ENCODE measurements at places on chromosomes 4 and X.
A peak's percentile ranks its signal among the peaks of the same experiment; 100 is the strongest.

DNA sequence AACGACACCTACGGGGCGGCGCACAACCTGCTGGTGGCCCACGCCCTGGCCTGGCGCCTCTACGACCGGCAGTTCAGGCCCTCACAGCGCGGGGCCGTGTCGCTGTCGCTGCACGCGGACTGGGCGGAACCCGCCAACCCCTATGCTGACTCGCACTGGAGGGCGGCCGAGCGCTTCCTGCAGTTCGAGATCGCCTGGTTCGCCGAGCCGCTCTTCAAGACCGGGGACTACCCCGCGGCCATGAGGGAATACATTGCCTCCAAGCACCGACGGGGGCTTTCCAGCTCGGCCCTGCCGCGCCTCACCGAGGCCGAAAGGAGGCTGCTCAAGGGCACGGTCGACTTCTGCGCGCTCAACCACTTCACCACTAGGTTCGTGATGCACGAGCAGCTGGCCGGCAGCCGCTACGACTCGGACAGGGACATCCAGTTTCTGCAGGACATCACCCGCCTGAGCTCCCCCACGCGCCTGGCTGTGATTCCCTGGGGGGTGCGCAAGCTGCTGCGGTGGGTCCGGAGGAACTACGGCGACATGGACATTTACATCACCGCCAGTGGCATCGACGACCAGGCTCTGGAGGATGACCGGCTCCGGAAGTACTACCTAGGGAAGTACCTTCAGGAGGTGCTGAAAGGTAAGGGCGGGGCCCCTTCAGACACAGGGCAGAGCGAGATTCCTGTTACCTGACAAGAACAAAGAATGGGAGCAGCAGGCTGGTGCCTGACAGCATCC, 11.7 kb downstream of the RPL9 start:
- H3K4me1 ChIP-seq, result no peaks in the 10 kb centered on the region
- H3K27ac ChIP-seq, result no peak overlapping the region

- no peak overlapping the region for H3K27ac ChIP-seq
- peaks cover 10% of the 10 kb centered on the region for H3K36me3 ChIP-seq
- no peaks in the 10 kb centered on the region for H3K4me1 ChIP-seq
- no peaks in the 10 kb centered on the region for H3K27me3 ChIP-seq
- H3K4me3 ChIP-seq, result no peak overlapping the region
Measured at GRCh38 chr4:39287223-39287622, 78.9 kb downstream of the RFC1 start.

DNA sequence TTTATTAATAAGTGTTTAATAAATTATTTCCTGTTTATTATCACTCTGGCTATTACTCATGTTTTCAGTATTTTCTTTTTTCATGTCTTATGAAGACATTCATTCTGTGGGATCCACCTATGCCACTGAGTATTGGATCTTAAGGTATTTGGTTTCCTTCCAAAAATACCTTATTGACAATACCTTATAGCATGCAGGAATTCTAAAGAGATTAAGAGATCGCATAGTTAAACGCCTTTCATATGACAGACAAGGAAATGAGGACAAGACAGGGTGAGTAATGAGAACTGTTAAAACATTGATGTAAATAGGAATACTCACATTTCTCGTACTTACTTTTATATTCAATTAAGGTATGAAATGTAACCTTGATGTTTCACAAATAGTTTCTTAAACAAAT, 38.2 kb upstream of the TMPRSS11B start:
- no peaks in the 10 kb centered on the region for H3K27me3 ChIP-seq
- no peak overlapping the region for H3K27ac ChIP-seq
- peak; percentile 78 for DNase-seq
- H3K36me3 ChIP-seq, result no peaks in the 10 kb centered on the region
- H3K4me3 ChIP-seq, result no peak overlapping the region

- DNase-seq, result peak; percentile 89
- H3K4me3 ChIP-seq, result no peak overlapping the region
- H3K27me3 ChIP-seq, result no peaks in the 10 kb centered on the region
- H3K36me3 ChIP-seq, result no peaks in the 10 kb centered on the region
- no peaks in the 10 kb centered on the region for H3K4me1 ChIP-seq
Measured at GRCh38 chrX:134520860-134521390, 61.0 kb downstream of the HPRT1 start.

GRCh38 chr4:173174594-173175012, 6.0 kb downstream of the GALNT7 start:
- H3K27me3 ChIP-seq, result no peaks in the 10 kb centered on the region
- no peak overlapping the region for H3K27ac ChIP-seq
- H3K4me1 ChIP-seq, result peaks cover 25% of the 10 kb centered on the region
- DNase-seq, result peak; percentile 65
- no peaks in the 10 kb centered on the region for H3K36me3 ChIP-seq

- no peak overlapping the region for H3K27ac ChIP-seq
- DNase-seq, result no peak
- H3K36me3 ChIP-seq, result no peaks in the 10 kb centered on the region
Measured at GRCh38 chr4:187125062-187125461, 401.4 kb upstream of the FAT1 start.

DNA sequence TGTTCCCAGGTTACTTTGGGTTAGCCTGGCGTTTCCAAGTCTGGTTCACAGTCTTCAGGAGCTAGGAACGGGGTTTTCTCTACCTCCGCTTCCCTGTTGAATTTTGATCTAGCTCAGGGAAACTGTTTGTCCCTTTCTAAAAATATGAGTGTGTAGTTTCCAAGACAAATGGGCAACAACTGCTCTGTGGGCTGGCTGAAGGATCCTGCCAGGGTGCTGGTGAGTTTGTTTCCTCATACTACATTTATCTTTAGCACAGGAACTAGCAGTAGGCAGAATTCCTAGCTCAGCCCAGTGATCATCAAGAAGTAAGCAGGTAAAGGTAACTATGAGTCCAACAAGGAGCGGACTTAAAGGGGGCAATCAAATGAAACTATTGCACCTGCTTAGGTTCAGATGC, 13.3 kb upstream of the FAM47E start:
- H3K4me1 ChIP-seq, result peaks cover 3% of the 10 kb centered on the region
- no peak for DNase-seq
- no peaks in the 10 kb centered on the region for H3K27me3 ChIP-seq
- no peaks in the 10 kb centered on the region for H3K36me3 ChIP-seq

- no peak overlapping the region for H3K4me3 ChIP-seq
- no peaks in the 10 kb centered on the region for H3K27me3 ChIP-seq
- no peak for DNase-seq
- no peaks in the 10 kb centered on the region for H3K36me3 ChIP-seq
Measured at GRCh38 chrX:41796046-41796445, 72.1 kb downstream of the GPR82 start.

GRCh38 chr4:162837679-162838078, 329.0 kb downstream of the NAF1 start:
- H3K27ac ChIP-seq, result no peak overlapping the region
- no peak overlapping the region for H3K4me3 ChIP-seq
- H3K4me1 ChIP-seq, result no peaks in the 10 kb centered on the region
- no peak for DNase-seq
- H3K27me3 ChIP-seq, result no peaks in the 10 kb centered on the region

- no peak overlapping the region for H3K4me3 ChIP-seq
- no peaks in the 10 kb centered on the region for H3K36me3 ChIP-seq
- H3K27ac ChIP-seq, result no peak overlapping the region
- H3K27me3 ChIP-seq, result no peaks in the 10 kb centered on the region
- DNase-seq, result no peak
- no peaks in the 10 kb centered on the region for H3K4me1 ChIP-seq
Measured at GRCh38 chr4:38946919-38947318, 79.3 kb downstream of the FAM114A1 start.

GRCh38 chrX:132373610-132374009, 115.2 kb downstream of the MBNL3 start:
- no peak for DNase-seq
- no peaks in the 10 kb centered on the region for H3K36me3 ChIP-seq
- no peaks in the 10 kb centered on the region for H3K27me3 ChIP-seq
- no peak overlapping the region for H3K27ac ChIP-seq

GRCh38 chr4:12692815-12693214, 791.3 kb downstream of the RAB28 start:
- no peaks in the 10 kb centered on the region for H3K36me3 ChIP-seq
- H3K4me3 ChIP-seq, result no peak overlapping the region
- DNase-seq, result no peak
- no peaks in the 10 kb centered on the region for H3K4me1 ChIP-seq

- no peaks in the 10 kb centered on the region for H3K4me1 ChIP-seq
- H3K27me3 ChIP-seq, result no peaks in the 10 kb centered on the region
- H3K4me3 ChIP-seq, result no peak overlapping the region
- H3K36me3 ChIP-seq, result no peaks in the 10 kb centered on the region
- DNase-seq, result no peak
- no peak overlapping the region for H3K27ac ChIP-seq
Measured at GRCh38 chr4:113436360-113436759, 325.2 kb downstream of the CAMK2D start.

DNA sequence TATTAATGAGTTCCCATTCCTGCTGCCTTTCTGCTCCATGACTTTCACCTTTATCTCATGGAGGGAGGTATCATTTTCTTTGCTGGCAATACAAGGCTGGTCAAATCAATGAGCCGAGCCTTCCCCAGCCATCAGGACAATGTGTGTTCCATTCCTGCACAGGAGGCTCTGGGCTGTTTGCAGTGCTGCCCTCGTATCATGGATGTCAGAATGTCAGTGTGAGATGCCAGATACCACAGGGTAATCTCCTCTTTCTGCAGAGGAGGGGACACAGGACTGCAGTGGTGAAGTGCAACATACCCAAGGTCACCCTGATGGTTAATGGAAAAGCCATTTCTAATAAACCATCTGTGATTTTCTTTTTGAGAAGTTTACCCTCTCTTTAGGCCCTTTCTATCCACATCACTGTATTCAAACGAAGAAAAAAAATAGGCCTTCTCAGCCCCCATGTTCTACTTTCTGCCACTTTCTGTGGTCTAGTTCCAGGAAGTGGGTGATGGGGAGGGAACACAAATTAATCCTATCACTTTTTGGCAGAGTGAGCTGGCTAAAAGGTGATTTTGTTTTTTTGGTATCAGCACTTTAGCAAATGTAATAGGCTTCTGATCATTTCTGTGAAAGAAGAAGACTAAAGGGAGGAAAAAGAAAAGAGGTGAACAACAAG, 490.2 kb upstream of the BOD1L1 start:
- H3K27ac ChIP-seq, result no peak overlapping the region
- no peaks in the 10 kb centered on the region for H3K27me3 ChIP-seq
- H3K4me1 ChIP-seq, result no peaks in the 10 kb centered on the region
- no peaks in the 10 kb centered on the region for H3K36me3 ChIP-seq
- DNase-seq, result no peak

- no peak overlapping the region for H3K27ac ChIP-seq
- no peaks in the 10 kb centered on the region for H3K36me3 ChIP-seq
- no peak for DNase-seq
- H3K4me1 ChIP-seq, result peaks cover 2% of the 10 kb centered on the region
- H3K27me3 ChIP-seq, result no peaks in the 10 kb centered on the region
Measured at GRCh38 chr4:148216866-148217814, 225.1 kb downstream of the NR3C2 start.

- H3K27me3 ChIP-seq, result no peaks in the 10 kb centered on the region
- no peaks in the 10 kb centered on the region for H3K36me3 ChIP-seq
- no peak overlapping the region for H3K4me3 ChIP-seq
- no peak overlapping the region for H3K27ac ChIP-seq
- no peak for DNase-seq
Measured at GRCh38 chrX:1809581-1809980, 194.7 kb downstream of the ASMT start.

DNA sequence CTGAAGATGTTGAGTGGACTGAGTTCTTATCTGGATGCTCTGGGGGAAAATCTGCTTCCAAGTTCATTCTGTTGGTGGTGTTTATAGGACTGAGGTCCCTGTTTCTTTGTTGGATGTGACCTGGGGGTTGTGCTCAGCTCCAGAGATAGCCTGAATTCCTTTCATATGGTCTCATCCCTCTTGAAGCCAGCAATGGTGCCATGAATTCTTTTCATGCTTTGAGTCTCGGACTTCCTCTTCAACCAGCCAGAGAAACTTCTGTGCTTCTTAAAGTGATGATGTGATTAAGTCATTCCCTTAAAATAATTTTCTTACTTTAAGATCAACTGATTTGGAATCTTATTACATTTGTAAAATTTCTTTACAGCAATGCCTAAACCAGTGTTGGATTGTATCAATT, 233.8 kb upstream of the UGT8 start:
- no peaks in the 10 kb centered on the region for H3K4me1 ChIP-seq
- H3K27ac ChIP-seq, result peak overlapping the region; percentile 78

- DNase-seq, result peak; percentile 30
- H3K27me3 ChIP-seq, result no peaks in the 10 kb centered on the region
- no peaks in the 10 kb centered on the region for H3K4me1 ChIP-seq
- H3K4me3 ChIP-seq, result no peak overlapping the region
Measured at GRCh38 chr4:26124753-26125321, 196.0 kb upstream of the RBPJ start.

DNA sequence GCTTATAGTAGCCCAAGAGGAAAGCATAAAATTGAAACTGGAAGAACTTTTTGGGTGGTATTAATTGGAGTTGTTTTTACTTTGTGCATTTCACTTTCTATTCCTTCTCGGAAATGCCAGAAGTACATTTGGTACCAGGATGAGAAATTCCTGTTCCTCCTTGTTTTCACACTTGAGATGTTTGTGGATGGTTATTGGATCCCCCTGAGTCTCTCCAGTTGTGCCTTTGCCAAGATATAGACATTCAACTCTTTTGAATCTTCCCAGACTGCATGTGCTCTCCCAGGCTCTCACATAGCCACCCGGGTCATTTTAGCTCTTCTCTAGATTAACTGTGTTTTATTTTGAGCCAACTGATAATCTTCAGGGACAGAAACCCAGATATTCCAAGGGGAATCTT, 120.5 kb downstream of the AFF1 start:
- H3K4me3 ChIP-seq, result no peak overlapping the region
- DNase-seq, result no peak
- H3K4me1 ChIP-seq, result peaks cover 26% of the 10 kb centered on the region
- H3K36me3 ChIP-seq, result no peaks in the 10 kb centered on the region
- H3K27me3 ChIP-seq, result no peaks in the 10 kb centered on the region

GRCh38 chr4:116099596-116099995, 985.8 kb downstream of the TRAM1L1 start:
- H3K4me3 ChIP-seq, result no peak overlapping the region
- no peaks in the 10 kb centered on the region for H3K4me1 ChIP-seq
- H3K27ac ChIP-seq, result no peak overlapping the region
- no peaks in the 10 kb centered on the region for H3K36me3 ChIP-seq

DNA sequence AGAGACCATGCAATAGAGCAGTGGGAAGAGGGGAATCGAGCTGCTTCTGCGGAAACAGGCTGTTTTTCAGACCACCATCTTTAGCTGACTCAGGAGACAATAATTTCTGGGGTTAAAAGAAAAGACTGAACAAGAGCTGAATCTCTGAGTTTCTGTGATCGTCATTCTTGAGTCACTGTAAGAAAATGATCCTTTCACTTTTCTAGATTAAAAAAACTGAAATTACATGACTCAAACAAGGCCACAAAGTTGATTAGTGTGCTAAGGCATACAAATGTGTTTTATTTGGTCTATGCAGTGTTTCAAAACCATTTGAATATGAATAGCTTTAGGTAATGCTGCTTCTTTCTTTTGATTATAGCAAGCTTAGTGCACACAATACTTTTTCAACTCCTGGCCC, 194.4 kb upstream of the RPL34 start:
- no peak for DNase-seq
- H3K36me3 ChIP-seq, result no peaks in the 10 kb centered on the region
- no peak overlapping the region for H3K27ac ChIP-seq
- H3K4me1 ChIP-seq, result no peaks in the 10 kb centered on the region
- no peaks in the 10 kb centered on the region for H3K27me3 ChIP-seq

GRCh38 chr4:119525005-119525749, 103.4 kb downstream of the PDE5A start:
- H3K27ac ChIP-seq, result no peak overlapping the region
- no peaks in the 10 kb centered on the region for H3K36me3 ChIP-seq
- no peaks in the 10 kb centered on the region for H3K27me3 ChIP-seq
- no peak for DNase-seq
- no peaks in the 10 kb centered on the region for H3K4me1 ChIP-seq

Data from mesendoderm (in vitro differentiated cells).